Hematopoietic multipotent progenitor cell treated with erythropoietin and hydrocortisone succinate and interleukin-3 and kit ligand, for 6 days (in vitro differentiated cells): ENCODE measurements at places on chromosomes 5 and 9.

- no peak for DNase-seq
Observed at GRCh38 chr9:82572146-82572545, 490.8 kb downstream of the RASEF start.

DNA sequence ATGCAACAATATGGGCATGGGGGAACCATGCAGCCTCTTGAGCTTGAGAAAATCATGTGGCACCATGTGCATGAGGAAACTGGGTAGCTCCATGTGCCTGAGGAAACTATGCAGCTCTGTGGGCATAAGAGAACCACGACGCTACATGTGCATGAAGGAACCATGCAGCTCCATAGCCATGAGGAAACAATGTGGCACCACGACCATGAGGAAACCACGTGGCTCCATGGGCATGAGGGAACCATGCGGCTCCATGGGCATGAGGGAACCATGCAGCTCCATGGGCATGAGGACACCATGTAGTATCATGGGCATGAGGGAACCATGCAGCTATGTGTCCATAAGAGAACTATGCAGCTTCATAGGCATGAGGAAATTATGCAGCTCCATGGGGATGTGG lies 140.8 kb downstream of the CAVIN4 start:
- no peak for DNase-seq

DNA sequence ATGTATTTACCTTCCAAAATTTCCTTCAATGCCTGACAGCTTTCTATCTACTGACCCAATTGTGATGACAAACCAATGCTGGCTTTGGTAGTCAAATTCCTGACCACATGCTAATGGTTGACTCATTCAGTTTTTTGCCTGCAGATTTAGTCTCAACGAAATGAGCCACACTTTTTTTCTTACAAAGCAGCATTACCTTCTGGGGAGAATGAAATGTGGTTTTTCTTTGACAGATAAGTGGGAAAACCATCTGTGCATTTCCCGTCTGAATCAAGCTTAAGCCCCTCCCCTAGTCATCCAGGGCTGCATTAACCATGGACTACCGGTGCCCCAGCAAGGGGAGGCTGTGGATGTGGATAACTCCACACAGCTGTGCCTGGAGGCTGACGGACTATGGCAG lies 99.6 kb upstream of the TAF11L2 start:
- peak; percentile 33 for DNase-seq

DNA sequence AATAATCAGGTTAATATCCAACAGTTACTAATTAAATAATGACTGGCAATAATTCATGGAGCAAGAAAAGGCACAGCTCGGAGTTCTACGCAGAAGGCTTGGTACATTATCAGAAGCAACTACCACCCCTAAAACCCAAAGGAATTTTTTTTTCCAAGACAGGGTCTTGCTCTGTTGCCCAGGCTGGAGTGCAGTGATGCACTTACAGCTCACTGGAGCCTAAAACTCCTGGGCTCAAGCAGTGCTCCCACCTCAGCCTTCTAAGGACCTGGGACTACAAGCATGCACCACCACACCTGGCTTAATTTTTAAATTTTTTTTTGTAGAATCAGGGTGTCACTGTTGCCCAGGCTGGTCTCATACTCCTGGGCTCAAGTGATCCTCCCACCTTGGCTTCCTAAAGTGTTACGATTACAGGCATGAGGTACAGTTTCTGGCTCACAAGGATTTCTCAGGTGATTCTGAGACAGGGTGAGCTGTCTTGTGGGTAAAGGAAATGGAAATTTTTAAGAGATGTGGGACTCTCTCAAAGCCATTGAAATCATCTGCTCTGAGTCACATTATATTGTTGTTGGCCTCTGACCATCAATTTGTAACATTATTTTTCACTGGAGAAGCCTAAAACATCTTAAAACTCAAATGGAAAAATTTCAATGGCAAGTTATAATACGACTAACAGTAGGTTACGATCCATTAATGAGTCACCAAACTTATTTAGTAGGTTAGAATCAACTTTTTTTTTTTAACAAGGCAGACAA lies 19.7 kb upstream of the HSDL2 start:
- no peak for DNase-seq

DNA sequence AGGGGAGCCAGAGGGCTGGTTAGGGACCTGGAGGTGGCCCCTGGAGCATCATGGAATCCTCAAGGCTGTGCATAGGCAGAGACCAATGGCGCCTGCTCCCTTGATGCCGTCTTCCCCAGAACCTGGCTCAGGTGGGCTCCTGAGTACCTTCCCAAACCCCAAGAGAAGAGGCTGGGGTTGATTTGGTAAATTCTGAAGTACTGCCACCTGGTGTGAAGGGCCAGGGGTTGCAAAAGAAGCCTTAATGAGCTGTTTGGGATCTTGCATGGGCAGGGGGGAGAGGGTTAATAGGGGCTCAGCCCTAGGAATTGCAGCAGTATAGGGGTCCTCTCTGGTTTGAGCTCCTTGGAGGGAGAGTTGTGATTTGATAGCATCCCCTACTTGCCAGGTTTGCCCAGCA lies 52.1 kb downstream of the CYSTM1 start:
- no peak for DNase-seq

DNA sequence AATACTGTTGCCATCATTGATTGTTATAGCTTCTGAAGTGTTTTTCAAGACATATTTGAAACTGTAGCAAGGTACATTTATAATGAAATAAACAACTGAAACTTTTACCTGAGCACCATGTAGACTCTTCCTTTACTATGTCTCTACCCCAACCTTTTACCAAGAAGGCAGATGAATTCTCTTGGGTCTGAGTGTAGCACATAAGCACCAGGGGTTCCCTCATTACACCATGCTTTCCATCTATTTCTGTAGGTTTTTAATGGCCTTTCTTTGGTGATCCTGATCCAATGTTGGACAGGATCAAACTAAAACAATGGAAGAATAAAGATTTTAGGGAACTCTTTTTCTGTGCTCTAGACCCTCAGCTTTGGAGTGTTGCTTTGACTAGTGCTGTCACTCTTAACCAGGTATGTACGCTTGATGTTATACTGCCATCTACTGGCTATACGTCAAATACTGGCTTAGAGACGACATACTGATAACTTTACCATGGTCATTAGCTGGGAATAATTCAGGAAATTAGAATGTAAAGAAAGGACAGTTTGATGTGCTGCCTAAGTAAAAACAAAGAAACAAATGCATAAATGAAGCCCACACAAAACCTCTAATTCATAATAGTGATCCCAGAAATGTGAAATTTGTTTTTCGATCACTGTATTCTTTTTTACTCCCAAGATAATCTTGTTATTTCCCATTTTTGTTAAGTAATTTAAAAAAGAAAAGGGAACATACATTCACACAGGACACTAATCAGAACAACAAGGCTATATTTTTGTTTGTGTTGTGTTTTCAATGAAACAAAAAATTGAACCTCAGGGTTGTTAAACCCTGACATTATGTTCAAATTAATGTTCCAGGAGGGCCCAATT lies 30.7 kb downstream of the IFNW1 start:
- peak; percentile 92 for DNase-seq

DNA sequence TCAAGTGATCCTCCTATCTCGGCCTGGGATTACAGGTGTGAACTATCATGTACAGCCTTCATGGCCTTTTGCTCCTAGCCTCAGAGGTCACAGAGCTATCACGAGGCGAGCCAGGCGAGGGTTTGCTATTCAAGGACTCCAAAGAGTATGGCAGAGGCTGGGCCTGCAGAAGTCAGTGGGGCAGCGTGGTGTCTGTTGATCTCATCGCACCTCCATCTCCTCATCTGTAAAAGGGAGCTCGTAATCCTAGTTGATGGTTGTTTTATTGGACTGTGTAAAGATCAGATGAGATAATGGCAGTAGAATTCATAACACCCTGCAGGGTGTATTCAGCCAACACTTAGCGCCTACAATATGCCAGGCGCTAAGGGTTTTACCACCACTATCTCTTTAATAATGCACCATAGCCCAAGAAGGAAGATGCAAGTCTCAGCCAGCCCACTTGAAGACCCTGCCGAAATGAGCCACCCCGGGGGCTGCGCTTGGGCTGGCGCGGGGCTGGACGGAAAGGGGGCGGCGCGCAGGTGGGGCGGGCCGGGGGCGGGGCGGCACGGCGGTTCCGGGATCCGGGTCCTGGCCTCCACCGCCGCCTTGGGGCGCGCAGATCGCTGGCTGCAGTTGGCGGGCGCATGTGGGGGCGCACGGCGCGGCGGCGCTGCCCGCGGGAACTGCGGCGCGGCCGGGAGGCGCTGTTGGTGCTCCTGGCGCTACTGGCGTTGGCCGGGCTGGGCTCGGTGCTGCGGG lies at the start of gene GALNT12:
Gene GALNT12, plus strand, starts transcription at position 601 of the 744 bp plus-strand sequence. Its CDS starts 29 bp downstream, at position 630.
- peak; percentile 56 for DNase-seq

GRCh38 chr5:178793151-178793550 lies 62.7 kb upstream of the ZNF354A start:
- peak; percentile 9 for DNase-seq

DNA sequence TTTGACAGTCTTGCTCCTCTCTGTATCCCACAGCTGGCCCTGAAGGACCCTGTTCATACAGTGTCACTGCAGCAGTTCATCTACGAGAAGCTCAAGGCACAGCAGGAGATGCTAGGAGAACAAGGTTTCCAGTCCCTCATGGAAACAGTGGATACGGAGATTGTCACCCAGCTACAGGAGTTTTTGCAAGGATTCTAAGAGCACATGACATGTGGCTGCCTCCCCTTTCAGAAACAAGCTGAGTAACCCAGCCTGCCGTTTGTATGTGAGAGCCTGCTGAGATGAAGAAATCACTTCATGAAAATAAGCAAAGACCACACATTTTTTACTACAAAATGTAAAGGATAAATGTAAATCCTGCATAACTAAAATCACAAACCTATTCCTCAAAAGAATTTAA lies 48.5 kb downstream of the LRRC70 start:
- DNase-seq, result no peak

- no peak for DNase-seq
Observed at GRCh38 chr9:91336786-91337185, 24.9 kb downstream of the AUH start.

- DNase-seq, result no peak
Observed at GRCh38 chr5:170591054-170591453, 87.2 kb downstream of the KCNIP1 start.

GRCh38 chr5:96408841-96409538 lies 24.1 kb downstream of the PCSK1 start:
- no peak for DNase-seq

DNA sequence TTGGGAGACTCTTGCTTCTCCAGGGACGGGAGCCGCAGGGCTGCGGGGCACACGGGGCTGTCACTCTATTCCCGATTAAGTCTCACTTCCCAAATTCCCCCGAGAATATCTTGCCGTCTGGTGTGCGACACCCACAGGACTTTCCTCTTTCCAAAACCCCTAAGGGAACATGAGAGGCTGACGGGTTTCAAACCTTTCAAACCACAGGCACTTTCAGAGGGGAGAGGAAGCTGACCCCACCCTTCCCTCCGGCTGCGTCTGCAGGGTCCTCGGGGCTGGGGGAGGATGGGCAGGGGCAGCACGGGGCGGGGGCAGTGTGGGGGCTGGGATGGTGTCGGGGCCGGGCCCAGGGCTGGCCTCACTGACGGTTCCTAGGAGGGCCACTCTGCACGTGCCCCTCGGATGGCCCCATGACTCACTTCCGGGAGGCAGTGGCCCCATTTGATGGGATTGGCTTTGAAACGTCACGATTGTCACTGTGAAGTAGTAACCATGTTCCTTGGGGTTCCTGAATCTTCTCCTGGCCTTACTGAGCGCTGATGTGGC lies 38.2 kb downstream of the SLC9A3 start:
- DNase-seq, result peak; percentile 55

GRCh38 chr5:61538722-61539501 lies 206.9 kb downstream of the ZSWIM6 start:
- DNase-seq, result no peak

DNA sequence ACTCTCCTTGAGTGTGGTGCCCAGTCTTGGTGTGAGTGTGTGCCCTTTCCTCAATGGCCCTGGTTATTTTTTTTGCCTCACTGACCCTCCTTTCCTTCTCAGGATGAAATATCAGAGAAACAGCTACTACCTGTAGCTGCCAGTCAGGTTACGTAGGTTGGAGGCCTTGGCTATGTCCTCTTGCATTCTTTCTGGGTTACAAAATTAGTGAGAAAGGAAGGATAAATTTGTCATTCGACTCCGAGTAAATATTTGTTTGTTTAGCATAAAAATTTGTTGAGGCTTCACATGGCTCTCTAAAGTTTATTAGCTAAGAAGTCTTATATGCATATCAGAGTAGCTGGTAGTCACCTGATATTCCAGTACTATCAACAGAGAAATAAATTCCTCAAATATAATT lies 15.4 kb downstream of the MACIR start:
- no peak for DNase-seq

DNA sequence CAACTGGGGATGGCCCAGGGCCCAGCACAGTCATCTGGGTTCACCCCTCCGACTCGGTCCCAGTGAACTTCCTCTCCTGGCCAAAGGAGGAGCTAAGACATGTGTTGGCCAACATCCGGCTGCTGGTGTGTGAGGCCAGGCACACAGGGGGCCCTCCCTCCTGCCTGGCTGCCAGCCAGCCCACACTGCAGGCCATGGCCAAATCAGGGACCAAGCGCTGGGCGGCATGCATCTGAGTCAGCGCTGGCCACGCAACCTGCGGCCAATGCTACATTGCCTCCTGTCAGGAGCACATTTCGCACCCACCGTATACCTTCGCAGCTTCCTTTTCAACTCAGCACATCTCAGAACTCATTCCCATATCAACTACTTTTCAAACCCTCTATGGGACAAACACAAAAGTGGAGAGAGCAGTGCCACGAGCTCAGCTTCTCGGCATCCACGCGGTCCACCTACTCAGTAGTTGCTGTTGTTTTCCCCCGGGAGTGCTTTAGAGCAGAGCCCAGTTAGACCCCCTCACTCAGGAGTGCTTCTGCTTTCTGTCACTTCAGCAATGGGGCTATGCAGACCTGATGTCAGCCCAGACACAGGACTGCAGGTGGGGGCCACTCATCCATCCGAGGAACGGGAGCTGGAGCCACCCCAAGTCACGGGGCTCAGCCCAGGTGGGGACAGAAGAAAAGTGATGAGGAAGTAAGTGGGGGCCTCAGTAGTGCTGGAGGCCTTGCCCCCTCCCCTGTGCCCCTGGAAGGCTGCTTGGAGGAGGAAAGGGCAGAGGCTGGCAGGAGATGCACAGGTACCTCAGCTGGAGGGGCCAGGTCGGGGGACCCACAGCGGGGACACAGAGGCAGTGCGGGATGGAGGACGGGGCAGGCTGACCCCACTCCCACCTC lies 13.9 kb downstream of the NINJ1 start:
- peak; percentile 95 for DNase-seq

DNA sequence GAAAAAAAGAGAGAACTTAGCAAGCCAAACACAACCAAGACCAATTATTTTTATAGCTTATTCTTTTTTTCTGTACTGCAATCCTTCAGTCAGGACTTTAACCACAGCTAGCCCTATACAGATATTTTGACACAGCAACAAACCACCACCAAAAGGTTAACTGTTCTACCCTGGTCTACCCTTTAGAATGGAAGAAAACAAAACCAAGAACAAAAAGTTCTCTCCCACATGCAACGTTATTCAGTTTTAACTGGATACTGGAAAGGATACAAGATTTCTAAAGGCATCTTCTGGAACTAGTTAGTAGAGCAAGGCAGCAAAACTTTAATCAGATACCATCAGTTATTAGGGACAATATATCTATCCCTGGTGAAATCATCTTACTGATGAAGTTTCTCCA lies 32.6 kb downstream of the ECPAS start:
- no peak for DNase-seq
